ENCODE measurements at places on chromosomes 1 and 21.

- no peak for DNase-seq
These were observed 2.1 kb downstream of the FAM163A start for GRCh38 chr1:179745131-179745611.

GRCh38 chr1:221910222-221910621 is 168.3 kb upstream of the DUSP10 start:
- DNase-seq, result no peak

- DNase-seq, result no peak
These were observed 64.5 kb downstream of the PLPPR5 start for GRCh38 chr1:98940069-98940721.

DNA sequence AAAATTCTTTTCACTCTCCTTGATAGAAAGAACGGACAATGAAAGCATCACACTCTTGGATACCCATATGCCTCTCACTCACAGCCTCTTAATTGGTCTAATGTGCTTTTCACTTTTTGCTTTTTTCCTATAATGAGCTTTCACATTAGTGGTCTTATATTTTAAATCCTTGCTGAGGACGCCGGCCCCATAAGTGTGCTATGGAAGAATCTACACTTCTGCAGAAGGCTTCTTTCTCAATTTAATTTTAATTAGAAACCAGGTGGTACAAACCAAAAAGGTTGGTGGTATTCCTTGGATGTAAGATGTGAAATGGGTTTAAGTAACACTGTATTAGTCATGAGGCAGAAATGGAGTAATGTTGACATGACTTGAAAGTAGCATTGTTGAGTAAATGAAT is 190.6 kb upstream of the NFIA start:
- DNase-seq, result no peak

- no peak for DNase-seq
These were observed 3.7 kb downstream of the FOXD2 start for GRCh38 chr1:47441450-47442106.

GRCh38 chr1:109116286-109116685 is 2.4 kb downstream of the ELAPOR1 start:
- peak; percentile 54 for DNase-seq

- no peak for DNase-seq
These were observed 169.1 kb downstream of the TRIM33 start for GRCh38 chr1:114341856-114342255.

DNA sequence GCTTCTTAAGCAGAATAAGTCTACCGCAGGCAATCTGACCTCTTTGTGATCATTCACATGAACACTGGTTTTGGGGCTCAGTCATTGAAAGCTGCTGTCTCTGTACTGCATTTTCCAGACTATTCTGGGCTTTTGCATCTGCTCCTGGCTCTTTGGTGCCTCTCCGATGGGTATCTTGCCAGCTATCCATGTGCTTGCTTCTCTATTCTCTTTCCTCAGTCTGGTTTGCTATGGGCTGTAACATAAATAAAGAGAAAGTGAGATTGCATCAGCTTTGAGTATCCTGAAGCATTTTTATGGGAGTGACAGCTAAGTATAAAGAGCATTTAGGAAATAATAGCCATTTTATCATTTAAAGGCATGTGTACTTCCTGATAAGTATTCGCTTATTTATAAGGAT is 70.7 kb downstream of the C1orf21 start:
- DNase-seq, result no peak

GRCh38 chr1:21652937-21653743 is 16.0 kb downstream of the RAP1GAP start:
- no peak for DNase-seq

DNA sequence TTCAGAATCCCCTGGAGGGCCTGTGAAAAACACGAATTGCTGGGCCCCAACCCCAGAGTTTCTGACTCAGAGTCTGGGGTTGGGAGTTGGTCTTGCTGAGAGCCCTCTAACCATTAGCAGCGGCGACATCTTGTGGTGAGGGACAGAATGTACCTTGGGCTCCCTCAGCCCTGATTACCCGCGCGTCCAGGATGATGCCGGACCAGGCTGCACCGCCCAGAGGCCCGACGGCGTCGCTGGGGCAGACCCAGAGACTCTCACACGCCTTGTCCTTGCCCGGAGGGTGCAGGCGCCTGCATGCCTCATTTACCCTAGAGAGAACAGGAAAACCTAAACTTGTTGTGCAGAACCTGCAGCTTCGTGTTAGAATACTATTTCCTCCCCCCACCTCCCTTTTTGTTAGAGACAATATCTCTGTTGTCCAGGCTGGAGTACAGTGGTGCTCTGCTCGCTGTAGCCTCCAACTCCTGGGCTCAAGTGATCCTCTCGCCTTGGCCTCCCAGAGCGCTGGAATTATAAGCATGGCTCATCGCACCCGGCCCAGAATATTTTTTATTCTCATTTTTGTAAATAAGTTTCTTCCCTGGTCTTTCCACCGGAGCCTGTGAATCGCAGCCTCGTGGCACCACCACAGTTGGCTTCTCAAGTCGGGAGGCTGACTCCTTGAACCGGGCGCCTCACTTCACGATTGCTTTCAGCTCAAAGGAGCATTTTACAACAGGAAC is 22.2 kb upstream of the RD3 start:
- peak; percentile 91 for DNase-seq

GRCh38 chr1:56625819-56626440 is 19.2 kb upstream of the PRKAA2 start:
- no peak for DNase-seq

DNA sequence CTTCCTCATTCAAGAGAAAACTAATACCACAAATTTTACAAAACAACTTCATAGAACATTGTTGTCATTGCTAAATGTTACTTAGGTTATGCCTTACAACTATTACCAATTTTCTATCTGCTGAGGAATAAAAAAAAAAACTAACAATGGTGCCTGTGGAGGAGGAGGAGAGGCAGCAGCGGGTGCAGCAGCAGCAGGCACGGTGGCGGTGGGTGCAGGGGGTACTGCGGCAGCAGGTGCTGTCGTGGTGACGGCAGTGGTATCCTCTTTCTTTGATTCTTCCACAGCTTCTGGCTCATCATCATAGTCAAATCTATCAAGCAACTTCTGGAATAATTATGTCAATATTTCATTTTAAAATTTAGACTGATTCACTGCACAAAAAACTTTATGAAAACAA is 35.5 kb downstream of the SCAF4 start:
- DNase-seq, result no peak

- no peak for DNase-seq
These were observed 536.6 kb downstream of the NPHP4 start for GRCh38 chr1:5455651-5456050.

GRCh38 chr1:41233708-41234107 is 8.4 kb downstream of the SCMH1 start:
- DNase-seq, result no peak

- DNase-seq, result no peak
These were observed 62.2 kb downstream of the LRRC40 start for GRCh38 chr1:70143048-70143659.

GRCh38 chr1:233295975-233296322 is 424 bp upstream of the PCNX2 start:
- DNase-seq, result no peak

- DNase-seq, result no peak
These were observed 88.8 kb downstream of the PRDM2 start for GRCh38 chr1:13788795-13789194.

- DNase-seq, result no peak
These were observed 53.6 kb upstream of the RUNX1 start for GRCh38 chr21:35102488-35103371.

DNA sequence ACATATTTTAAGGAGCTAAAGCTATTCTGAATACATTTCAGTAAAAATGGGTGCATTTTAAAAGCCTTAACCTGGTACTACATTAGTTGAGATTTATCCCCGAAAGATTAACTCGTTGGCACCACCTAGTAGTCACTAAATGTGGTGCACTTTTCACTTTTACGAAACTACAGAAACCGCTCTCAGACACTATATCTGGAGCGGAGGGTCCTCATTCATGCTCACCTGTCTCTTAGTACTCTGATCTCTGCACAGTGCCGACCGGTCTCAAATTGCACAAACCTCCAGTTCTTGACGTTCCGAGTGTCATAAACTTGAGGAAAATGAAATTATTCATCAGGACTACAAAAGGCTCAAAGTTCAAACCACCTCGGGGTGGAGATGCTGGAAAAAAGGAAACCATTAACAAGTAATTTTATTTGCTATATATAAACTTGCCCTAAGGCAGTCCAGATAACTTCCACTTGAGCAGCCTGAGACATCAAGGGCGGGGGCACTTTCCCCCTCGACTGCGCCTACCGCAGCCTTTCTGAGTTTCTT is 722 bp downstream of the LZIC start:
- peak; percentile 60 for DNase-seq

DNA sequence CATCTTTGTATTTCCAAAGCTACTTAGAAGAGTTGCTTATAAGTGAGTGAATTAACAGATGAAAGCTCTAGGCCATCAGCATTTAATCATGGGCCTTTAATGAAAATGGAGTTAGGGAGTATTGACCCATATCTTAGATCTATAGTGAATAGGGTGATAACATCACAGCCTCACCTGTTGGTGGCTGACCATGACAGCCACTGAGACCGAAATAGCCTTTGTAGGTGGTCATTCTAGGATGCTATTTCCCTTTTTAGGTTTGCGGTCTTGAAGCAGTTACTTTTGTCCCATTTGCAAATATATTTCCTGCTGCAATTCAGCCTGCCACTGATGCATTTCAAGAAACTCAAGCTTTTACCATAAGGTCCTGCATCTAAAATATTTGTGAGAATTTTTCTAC is 410.1 kb upstream of the LYPLAL1 start:
- DNase-seq, result no peak

DNA sequence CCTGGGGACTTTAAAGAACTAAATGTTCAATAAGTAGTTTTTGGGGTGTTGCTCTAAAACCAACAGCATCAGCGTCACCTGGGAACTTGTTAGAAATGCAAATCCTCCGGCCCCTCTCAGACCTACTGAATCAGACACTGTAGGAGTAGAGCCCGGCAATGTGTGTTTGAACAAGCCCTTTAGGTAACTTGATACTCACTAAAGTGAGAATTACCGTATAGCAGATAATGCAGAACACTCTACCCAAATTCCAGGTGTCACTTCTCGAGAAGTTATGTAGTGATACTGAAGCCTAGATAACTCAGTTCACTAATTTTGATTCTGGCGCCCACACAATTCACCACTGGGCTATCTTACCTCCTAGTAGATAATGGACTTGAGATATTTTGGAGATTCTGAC is 3.7 kb upstream of the DPT start:
- no peak for DNase-seq

DNA sequence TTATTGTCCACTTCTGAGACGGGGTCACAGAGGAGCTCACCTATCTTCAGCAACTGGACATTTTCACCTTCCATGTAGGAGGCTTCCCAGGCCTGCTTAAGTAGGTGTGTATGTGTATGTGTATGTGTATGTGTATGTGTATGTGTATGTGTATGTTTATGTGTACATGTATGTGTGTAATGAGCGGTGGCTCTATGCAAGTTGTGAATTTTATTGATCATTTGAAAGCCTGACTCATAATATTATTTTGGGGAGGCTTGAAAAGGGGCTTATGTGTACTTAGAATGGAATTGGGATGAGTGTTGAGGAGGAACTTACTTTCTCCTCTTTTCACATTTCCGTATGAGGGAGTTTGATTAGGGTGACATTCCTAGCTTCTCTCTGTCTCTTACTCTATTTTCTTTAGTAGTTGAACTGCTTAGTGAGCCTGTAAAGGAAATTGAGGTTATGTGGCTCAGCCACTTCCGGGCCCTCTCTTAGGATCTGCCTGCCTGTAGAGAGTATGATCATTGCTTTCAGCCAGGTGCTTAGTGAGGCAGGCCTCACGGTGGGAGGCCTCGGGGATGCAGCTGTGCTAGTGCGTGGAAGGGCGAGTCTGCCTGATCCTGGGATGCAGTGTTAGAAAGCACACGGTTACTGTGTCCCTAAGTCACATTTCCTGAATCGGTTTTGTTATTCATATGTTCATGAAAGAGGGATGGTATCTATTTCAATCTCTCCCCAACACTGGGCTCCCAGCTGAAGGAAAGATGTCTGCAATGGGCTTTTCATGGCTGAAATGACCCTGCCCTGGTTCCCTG is 61.0 kb downstream of the IER5 start:
- DNase-seq, result peak; percentile 35

GRCh38 chr1:186948535-186948934 is 119.8 kb downstream of the PLA2G4A start:
- no peak for DNase-seq

DNA sequence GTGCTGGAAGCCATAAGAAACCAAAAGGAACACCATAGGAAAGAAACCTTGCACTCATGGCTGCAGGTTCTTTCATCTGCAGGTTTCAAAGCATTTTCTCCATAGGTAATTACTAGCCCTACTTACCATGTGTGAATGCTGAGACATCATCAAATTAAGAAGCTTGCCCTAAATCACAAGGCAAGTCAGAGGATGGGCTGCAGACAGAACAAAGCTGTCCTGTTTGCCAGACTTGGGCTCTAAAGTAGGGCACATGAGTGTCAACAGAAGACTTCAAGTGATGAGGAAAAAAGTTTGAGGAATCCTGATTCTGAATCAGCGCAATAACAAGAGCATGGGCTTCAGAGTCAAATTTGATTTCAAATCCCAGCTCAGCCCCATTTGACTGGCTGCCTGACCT is 5.8 kb upstream of the EPS15 start:
- DNase-seq, result no peak

GRCh38 chr1:14499312-14500040 is 99.0 kb upstream of the KAZN start:
- DNase-seq, result no peak

DNA sequence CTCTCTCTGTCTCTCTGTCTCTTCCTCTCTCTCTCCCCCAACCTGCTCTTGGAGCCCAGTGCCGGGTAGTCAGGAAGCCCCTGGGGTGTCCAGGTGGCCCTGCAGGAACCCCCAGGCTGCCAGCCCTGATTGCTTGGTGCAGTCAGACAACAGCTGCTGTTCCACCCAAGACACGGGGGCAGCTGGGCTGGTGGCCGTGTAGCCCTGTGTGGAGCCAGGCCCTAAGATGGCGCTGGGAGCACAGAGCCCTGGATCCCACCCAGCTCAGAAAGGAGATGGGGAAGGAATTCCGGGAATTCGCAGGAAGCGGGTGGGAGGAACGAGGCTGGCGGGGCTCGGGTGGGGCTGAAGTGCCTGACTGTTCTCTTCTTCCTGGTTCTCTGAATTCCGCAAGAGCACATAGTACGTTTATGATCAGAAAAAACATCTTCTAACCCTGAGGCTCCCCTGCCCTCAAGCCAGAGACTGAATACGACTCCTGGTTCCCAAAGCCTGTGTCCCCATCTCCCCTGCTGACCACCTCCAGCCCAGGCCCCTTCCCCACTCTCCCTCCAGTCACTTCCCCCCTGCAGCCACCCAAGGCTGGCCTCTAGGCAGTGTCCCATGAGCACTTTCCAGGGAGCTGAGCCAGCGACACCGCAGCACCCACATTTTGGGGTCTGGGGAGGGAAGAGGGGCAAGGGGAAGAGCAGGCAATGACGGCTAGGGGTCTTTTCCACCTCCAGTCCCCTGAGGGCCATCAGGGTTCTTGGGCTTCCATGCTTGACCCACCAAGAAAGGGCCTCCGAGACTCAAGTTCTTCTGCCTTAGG is 55.0 kb downstream of the WNT9A start:
- DNase-seq, result no peak

DNA sequence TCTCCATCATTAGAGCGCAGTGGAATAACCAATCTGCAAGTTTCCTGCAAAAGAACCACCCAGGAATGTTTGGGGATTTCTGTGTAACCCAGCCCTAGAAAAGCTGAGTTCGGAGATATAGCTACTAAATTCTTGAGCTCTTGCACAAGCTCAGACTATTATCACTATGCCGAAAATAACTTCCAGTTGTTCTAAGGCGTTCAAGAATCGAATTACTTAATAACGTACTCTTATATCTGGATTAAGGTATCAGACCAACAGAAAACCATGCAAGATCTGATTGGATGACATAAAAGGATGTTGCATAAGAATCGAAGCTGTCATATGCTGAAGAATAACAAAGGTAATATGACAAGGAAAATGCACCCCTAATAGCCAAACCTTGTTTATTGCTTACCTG is 7.5 kb upstream of the LAMC2 start:
- DNase-seq, result no peak
